ENCODE measurements at places on chromosomes 13 and 19. TPM values are rescaled to one million over a fixed set of nuclear protein-coding genes. Genes with fewer than 3 reads are reported as not detected.

- no peaks in the 10 kb centered on the region for H3K27me3 ChIP-seq
- DNase-seq = no peak
- no peaks in the 10 kb centered on the region for H3K36me3 ChIP-seq
- no peaks in the 10 kb centered on the region for H3K4me1 ChIP-seq
- no peak overlapping the region for H3K27ac ChIP-seq
These were observed 834.0 kb upstream of the PCDH9 start for GRCh38 chr13:68064001-68064770.

DNA sequence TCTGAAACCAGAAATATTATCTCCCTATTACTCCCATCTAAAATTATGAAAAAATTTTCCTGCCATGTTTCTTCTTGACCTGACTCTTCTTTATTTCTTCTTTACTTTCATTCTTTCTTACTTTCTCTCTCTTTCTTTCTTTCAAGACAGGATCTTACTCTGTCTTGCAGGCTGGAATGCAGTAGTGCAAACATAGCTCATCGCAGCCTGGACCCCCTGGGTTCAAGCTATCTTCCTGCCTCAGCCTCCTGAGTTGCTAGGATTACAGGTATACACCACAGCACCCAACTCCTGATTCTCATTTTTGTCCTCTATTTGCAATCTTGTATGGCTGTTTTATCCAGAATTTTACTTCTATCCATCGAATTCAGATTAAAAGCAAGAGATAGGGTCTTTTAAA is 631.1 kb downstream of the TBC1D4 start:
- H3K4me3 ChIP-seq = no peak overlapping the region
- no peaks in the 10 kb centered on the region for H3K27me3 ChIP-seq
- no peak overlapping the region for H3K27ac ChIP-seq
- no peak for DNase-seq
- no peaks in the 10 kb centered on the region for H3K36me3 ChIP-seq
- no peaks in the 10 kb centered on the region for H3K4me1 ChIP-seq

DNA sequence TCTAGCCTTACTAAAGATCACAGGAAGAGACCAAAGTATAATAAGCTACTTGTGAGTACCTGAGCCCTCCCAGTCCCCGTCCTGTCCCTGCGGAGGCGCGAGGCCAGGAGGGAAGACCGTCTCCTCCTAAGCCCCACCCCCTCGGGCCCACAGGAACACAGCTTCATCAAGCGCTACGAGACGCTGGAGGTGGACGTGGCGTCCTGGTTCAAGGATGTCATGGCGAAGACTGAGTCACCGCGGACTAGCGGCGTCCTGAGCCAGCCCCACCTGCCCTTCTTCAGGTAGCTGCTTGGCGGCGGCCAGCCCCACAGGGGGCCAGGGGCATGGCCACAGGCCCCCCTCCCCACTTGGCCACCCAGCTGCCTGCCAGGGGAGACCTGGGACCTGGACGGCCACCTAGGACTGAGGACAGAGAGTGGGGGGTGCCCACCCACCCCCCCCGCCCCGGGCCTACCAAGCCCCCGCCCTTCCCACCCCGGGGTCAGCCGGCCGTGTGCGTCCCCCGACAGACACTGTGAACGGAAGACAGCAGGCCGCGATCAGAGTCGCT is 2.4 kb upstream of the TGFBR3L start:
- DNase-seq = no peak
- H3K27ac ChIP-seq = no peak overlapping the region
- peaks cover 26% of the 10 kb centered on the region for H3K36me3 ChIP-seq
- peaks cover 12% of the 10 kb centered on the region for H3K4me1 ChIP-seq
- no peak overlapping the region for H3K4me3 ChIP-seq

DNA sequence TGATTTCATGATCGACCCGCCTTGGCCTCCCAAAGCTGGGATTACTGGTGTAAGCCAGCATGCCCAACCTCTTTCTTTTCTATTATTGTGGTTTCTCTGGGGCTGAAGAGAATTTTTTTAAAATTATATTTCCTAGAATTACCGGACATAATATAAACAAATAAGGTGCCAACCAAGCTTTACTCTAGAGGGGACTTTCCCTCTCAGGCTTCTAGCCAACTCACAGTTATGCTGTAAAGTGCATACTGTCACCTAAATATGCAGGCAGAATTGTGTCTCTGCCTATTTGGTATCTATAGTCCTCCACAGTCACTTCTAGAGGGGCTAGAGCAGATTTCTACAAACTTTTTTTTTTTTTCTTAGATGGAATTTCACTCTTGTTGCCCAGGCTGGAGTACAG is 41.6 kb upstream of the ZNF681 start:
- no peak for DNase-seq
- H3K4me1 ChIP-seq = peaks cover 28% of the 10 kb centered on the region
- peaks cover 18% of the 10 kb centered on the region for H3K36me3 ChIP-seq
- H3K4me3 ChIP-seq = no peak overlapping the region

DNA sequence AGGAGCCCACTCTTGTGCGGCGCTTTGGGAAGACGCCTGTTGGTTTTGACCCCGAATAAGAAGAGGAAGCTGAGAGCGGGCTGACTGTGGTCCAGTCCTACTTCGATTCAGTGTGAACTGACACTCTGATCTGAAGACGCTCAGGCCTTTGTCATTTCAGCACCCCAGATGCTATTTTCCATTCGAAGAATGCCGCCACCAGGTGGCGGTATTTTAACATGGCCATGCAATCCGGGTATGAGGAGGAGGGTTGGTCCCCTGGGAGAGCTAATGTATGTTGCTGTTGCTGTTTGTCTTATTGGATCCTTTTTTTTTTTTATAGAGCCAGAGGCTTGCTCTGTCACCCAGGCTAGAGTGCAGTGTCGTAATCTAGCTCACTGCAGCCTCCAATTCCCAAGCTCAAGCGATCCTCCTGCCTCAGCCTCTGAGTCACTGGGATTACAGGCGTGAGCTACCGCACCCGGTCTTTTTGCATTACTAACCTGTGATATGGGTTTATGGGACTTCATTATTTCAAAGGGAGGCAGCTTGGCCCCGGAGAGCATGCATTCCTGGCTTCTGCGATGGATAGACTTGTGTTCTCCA is 803 bp upstream of the TIMM44 start:
- peak overlapping the region; percentile 91 for H3K4me3 ChIP-seq
- peak overlapping the region; percentile 97 for H3K27ac ChIP-seq
- DNase-seq = peak; percentile 92
- H3K4me1 ChIP-seq = peaks cover 36% of the 10 kb centered on the region

DNA sequence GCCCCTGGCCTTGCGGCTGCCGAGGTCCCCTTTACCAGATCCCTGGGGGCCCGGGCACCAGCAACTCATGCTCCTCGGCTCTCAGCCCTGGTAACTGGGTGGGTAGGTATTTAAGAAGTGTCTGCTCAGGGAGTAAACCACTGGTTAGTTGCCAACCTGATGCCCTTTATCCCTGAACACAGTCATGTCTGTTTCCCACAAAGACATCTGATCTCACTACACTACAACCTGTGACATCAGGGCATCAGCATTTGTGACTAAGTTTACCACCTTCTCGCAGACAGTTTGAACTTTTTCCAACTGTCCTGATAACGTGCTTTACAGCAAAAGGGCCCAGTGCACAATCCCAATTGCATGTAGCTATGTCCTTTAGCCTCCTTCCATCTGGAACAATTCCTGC is 22.0 kb downstream of the GGACT start:
- H3K4me1 ChIP-seq = peaks cover 6% of the 10 kb centered on the region
- no peaks in the 10 kb centered on the region for H3K27me3 ChIP-seq
- DNase-seq = no peak
- peaks cover 1% of the 10 kb centered on the region for H3K36me3 ChIP-seq

DNA sequence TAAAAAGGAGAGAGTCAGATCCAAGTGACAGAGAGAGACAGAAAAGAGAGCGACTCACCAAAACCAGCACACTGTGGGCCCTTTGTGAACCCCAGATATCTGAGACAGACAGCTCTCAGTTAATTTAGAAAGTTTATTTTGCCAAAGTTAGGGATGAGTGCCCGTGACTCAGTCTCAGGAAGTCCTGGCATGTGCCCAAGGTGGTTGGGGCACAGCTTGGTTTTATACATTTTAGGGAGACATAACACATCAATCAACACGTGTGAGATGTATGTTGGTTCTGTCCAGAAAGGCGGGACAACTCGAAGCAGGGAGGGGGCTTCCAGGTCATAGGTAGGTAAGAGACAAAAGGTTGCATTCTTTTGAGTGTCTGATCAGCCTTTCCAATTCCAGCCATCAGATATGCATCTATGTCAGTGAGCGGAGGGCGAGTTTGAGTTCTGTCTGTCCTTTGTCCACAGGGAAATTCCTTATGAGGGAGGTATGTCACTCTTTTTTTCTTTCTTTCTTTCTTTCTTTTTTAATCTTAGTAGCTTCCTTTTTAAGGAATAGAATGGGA is 37.2 kb upstream of the ATP11A start:
- H3K27ac ChIP-seq = no peak overlapping the region
- peaks cover 3% of the 10 kb centered on the region for H3K27me3 ChIP-seq
- no peak for DNase-seq
- no peak overlapping the region for H3K4me3 ChIP-seq

DNA sequence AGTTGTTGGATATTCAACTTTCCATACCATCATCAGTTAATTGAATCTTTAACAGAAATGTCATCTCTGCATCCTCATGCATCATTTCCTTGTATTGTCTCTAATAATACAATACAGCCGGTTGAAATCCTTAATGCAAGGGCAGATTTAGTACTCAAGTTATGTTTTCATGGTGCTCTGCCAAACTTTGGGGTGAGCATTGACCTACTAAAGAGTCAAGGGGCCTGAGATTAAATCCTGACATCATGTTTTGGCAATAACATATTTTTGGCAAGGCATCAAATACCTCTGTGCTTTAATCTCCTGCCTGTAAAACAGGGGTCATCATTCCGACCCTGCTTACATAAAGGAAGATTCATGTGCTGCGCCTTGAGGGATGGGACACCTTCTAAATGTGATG is 42.7 kb upstream of the ABCC4 start:
- no peaks in the 10 kb centered on the region for H3K36me3 ChIP-seq
- no peak overlapping the region for H3K27ac ChIP-seq
- H3K4me1 ChIP-seq = no peaks in the 10 kb centered on the region
- no peak for DNase-seq
- H3K4me3 ChIP-seq = no peak overlapping the region

DNA sequence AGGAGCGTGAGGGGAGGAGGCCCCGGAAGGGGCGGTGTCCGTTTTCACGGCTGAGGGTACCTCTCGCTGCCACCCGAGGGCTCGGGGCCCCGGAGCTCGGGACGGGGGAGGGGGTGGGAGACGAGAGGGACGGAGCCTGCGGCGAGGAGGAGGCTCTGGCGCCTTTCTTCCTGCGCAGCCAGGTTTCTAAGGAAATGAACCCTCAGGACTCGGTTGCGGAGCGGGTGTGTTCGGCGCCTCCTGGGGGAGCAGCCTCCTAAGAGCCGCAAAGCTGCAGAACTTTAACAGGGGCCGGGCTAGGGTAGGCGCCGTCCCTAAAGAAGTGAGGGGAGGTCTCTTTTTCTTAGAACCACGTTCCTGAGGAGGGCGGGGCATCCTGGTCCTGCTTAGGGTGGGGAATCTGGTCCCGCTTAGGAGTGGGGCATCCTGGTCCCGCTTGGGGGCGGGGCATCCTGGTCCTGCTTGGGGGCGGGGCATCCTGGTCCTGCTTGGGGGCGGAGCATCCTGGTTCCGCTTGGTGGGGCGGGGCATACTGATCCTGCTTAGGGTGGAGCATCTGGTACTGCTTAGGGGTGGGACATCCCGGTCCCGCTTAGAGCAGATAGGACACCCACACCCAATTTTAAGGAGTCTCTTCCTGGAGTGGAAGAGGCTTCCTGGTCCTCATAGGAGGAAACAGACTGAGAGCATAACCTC is 6.2 kb downstream of the SYT5 start:
- no peaks in the 10 kb centered on the region for H3K36me3 ChIP-seq
- DNase-seq = peak; percentile 73
- peaks cover 36% of the 10 kb centered on the region for H3K4me1 ChIP-seq

- H3K4me1 ChIP-seq = peaks cover 28% of the 10 kb centered on the region
- no peak overlapping the region for H3K27ac ChIP-seq
- H3K4me3 ChIP-seq = no peak overlapping the region
- no peaks in the 10 kb centered on the region for H3K27me3 ChIP-seq
These were observed 11.5 kb downstream of the CIB3 start for GRCh38 chr19:16161840-16162239.

Gene PGLYRP2
- total RNA-seq = not detected

Gene C19orf38
- 1.1 TPM for total RNA-seq

Gene ZNF100
- 21.6 TPM for total RNA-seq

Gene SIAH3
- total RNA-seq = not detected

Gene NUCB1
- 236 TPM for total RNA-seq

Gene SHD
- not detected for total RNA-seq

Gene UGGT2
- not detected for total RNA-seq

Gene MAST1
- total RNA-seq = 1.3 TPM
